Nucleus accumbens (tissue), 56 donors: ENCODE measurements at places on chromosomes 1 and 21.

- no peak for DNase-seq
These were observed 391.8 kb downstream of the DUSP10 start for GRCh38 chr1:221350091-221350490.

DNA sequence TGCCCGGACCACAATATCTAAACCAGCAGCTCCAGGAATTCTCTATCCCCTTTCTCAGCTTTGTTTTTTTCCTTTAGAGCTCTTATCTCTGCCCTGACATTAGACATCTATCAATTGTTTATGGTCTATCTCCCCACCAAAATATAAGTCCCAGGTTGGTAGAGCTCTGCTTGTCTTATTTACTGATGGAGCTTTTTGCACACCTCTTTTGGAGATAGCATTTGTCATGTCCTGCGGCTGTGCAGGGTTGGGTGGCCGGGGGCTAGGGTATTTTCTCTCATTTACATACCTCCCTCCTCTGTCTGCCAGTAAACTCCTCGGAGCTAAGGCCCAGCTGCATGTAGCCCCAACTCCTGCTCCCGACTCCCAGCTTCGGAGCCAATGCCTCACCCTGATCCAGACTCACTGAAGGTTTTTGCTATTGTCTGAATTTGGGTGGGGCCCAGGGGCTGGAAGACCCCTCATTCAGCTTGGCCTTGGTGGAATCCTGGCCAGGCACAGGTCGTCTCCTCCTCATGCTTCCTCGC is 11.1 kb upstream of the PDE9A start:
- no peak for DNase-seq

- DNase-seq = no peak
These were observed 115.1 kb downstream of the RHOU start for GRCh38 chr1:228850141-228851100.

DNA sequence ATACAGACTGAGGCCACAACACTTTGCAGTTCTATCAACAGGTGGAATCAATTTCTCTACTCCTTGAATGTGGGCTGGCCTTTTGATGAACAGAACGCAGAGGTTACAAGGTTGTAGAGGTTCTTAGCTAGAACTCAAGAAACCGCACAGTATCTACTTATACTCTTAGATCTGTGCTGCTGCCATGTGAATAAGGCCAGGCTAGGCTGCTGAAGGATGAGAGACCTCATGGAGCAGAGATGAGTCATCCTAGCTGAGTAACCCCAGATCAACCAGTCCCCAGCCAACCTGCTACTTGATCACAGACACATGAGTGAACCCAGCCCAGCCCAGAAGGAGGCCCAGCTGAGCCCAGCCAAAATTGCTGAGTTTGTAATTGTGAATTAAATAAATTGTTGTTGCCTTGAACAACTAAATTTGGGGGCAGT is 35.3 kb upstream of the BCAR3 start:
- no peak for DNase-seq

GRCh38 chr1:202063093-202063492 is 52.7 kb downstream of the ELF3 start:
- no peak for DNase-seq

- no peak for DNase-seq
These were observed 36.4 kb downstream of the TMED5 start for GRCh38 chr1:93143769-93144168.

DNA sequence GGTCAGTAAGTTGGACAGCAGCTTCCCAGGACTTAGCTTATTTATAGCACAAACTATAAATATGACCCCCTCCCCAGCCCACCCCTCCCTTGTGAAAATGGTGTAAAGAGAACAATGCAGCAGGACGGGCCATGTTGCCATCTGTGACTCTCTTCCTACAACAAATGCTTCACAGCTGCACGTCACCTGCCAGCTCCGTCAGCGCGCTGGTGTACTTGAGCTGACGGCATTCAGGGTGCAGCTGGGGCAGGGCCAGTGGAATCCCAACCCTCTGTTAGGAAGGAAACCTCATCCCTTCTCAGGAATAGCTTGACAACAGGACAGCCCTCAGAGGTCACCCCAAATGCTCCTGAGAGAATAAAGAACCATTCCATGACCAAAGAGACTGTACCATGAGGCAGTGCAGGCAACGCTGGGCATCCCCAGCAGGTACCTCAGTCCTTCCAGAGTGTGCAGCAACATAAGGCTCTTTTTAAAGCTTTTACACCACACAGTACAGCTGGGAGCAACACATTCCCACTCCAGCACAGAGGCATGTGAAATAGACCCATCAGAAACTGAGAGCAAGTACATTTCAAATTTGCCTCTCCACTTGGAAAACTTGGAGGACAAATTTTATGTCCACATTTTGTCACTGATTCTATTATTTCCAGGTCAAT is 85.0 kb downstream of the ATP1A1 start:
- no peak for DNase-seq

DNA sequence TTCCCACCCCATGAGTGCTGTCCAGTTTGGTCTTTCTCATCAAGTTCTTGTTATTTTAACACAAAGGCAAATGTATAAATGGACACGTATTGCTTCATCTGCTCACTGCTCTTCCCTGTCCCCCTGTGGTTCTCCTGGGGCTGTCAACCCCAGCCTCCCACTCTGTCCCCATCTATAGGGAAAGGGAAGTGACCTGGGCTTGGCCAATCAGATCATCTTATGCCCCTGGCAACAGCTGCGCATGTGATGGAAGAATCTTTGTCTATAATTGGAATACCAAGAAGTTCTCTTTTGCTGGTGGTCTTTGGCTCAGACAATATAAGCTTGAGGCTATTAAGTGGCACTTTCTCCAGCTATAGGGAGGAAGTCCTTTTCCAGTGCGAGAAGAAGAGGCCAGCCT is 4.7 kb upstream of the CCSAP start:
- no peak for DNase-seq

DNA sequence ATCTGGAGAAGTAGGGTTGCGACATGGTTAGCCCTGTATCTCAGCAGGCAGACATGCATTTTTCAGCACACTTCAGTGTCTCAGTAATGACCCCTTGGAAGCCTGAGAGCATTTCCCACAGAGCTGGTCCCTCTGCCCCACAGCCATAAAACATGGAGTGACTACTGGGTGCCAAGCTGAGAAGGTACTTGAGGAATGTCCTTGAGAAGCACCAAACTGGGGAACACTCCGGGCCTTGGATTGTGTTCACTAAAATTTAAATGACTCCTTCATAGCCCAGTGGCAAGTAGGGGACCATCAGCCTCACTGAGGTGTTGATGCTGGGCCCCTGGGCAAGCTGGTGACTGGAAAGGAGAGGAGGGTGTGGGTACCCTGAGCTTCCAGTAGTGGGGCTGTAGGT is 54.7 kb downstream of the KCNJ6 start:
- DNase-seq = no peak

DNA sequence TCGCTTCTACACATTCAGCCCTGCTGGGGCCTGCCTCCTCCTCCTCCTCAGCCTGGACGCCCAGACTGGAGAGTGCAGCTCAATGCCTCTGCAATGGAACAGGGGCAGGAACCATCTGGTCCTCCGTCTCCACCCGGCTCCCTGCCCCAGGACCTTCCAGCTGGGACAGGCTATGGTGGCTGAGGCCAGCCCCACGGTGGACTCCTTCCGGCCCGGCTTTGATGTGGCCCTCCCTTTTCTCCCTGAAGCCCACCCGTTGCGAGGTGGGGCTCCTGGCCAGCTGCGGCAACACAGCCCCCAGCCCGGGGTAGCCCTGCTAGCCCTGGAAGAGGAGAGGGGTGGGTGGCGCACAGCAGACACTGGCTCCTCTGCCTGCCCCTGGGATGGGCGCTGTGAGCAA is 1.4 kb downstream of the EXTL1 start:
- DNase-seq = no peak

GRCh38 chr1:181037386-181037785 is 3.6 kb downstream of the MR1 start:
- no peak for DNase-seq

GRCh38 chr1:56094168-56094567 is 485.2 kb downstream of the PLPP3 start:
- no peak for DNase-seq

- DNase-seq = no peak
These were observed 46.5 kb upstream of the RNF11 start for GRCh38 chr1:51189421-51190073.

- no peak for DNase-seq
These were observed 84.9 kb downstream of the GREM2 start for GRCh38 chr1:240527086-240527485.

GRCh38 chr1:53286955-53287354 is 40.9 kb downstream of the LRP8 start:
- DNase-seq = no peak

- no peak for DNase-seq
These were observed 4.8 kb upstream of the TMCO1 start for GRCh38 chr1:165773324-165773965.

DNA sequence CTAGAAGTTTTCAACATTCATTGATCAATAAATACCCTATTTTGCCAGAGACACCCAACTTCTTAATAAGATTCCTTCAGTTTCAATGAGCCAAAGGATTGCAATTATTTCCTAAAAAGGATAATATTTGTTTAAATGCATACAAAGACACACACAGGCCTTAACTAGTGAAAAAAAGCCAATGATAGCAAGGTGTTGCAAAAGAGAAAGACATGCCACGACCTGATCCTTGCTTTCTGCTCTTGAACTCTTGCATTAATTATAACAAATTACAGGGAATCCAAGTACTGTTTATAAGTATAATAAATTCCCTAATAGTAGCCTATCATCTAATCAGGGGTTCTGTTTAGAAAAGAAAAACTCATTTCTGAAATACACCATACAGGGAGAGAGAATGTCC is 131.1 kb downstream of the PTPN14 start:
- DNase-seq = no peak

DNA sequence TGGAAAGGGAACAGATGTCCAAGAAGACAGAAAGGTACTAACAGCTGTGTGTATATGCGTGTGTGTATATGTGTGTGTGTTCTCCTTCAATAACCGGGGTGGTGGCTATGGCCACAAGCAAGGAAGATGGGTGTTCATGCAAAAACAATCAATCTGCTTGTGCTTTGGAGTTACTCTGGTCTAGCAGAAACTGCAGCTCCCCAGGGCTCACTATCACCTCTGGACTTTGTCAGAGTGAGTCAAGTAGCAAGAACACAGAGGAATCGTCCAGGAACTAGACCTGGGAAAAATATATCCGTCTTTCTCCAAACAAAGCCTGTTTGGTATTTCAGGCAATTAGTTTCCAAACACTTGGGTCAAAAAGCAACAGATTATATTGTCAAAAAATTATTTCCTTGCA is 68.6 kb downstream of the GNG12 start:
- no peak for DNase-seq

- no peak for DNase-seq
These were observed 304 bp downstream of the PLPPR5 start for GRCh38 chr1:99004254-99004860.

DNA sequence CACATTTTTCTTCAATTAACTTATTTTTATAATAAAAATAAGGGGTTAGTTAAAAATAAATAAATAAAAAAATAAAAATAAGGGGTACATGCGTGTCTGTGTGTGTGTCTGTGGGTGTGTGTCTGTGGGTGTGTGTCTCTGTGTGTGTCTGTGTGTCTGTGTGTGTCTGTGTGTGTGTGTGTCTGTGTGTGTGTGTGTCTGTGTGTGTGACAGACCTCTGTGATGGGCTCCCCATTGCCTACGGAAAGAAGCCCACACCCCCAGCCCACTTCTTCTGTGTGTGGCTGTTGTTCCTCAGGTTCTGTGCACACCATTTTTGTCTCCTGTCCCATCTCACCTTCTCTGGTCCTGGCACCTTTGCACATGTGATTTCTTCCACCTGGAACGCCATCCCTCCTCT is 9.9 kb downstream of the PHLDA3 start:
- DNase-seq = no peak

DNA sequence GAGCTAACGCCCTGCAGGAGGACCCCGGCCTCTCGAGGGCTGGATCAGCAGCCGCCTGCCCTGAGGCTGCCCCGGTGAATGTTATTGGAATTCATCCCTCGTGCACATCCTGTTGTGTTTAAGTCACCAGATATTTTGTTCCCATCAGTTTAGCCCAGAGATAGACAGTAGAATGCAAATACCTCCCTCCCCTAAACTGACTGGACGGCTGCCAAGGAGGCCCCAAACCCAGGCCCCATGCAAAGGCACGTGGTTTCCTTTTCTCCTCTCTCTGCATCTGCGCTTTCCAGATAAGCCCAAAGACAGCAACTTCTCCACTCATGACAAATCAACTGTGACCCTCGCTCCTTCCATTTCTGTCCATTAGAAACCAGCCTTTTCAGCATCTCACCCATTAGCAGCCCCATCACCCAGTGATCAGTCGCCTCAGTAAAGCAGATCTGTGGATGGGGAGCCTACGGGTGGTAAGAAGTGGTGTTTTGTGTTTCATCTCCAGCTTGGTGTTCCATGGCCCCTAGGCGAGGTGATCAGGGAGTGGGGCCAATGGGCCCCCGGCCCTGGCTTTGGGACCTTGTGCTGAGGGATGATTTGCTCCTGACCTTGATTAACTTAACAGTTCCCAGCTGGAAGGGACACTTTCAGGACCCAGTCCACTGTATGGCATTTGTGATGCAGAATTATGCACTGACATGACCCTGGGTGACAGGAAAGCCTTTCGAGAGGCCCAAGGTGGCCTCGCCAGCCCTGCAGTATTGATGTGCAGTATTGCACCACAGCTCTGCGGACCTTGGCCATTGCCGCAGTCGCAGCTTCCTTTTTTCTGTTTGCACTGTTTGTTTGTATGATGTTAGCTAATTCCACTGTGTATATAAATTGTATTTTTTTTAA is 5.2 kb downstream of the NPPA start:
- no peak for DNase-seq

- no peak for DNase-seq
These were observed 116.9 kb upstream of the TIAM1 start for GRCh38 chr21:31460980-31461379.

DNA sequence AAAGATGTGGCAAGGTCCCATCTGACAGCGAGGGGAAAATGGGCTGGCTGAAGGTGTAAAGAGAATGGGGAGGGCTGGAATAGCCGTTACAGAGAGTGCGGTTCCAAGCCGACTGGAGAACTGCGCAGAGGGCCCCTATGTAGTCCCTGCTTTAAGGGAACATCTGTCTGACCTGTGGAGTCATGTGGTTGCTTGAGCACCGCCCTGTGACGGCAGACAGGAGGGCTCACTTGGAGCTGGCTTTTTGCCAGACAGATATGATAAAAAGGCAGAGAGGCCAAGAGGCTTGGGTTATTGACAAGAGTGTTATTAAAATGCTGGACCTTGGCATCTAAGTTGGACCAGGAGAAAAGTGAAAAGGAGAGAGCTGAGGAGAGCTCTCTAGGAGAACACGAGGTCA is 5.9 kb upstream of the PTPRF start:
- DNase-seq = no peak

GRCh38 chr1:116579259-116579875 is 8.5 kb upstream of the CD58 start:
- DNase-seq = no peak

GRCh38 chr21:42221581-42222345 is 2.8 kb downstream of the ABCG1 start:
- no peak for DNase-seq

GRCh38 chr1:30042438-30043147 is 680.8 kb downstream of the MATN1 start:
- no peak for DNase-seq

- no peak for DNase-seq
These were observed 4.3 kb downstream of the MEGF6 start for GRCh38 chr1:3606779-3607702.
